NCI-H2081 (cell line): ENCODE measurements at places on chromosomes 3 and 15.

DNA sequence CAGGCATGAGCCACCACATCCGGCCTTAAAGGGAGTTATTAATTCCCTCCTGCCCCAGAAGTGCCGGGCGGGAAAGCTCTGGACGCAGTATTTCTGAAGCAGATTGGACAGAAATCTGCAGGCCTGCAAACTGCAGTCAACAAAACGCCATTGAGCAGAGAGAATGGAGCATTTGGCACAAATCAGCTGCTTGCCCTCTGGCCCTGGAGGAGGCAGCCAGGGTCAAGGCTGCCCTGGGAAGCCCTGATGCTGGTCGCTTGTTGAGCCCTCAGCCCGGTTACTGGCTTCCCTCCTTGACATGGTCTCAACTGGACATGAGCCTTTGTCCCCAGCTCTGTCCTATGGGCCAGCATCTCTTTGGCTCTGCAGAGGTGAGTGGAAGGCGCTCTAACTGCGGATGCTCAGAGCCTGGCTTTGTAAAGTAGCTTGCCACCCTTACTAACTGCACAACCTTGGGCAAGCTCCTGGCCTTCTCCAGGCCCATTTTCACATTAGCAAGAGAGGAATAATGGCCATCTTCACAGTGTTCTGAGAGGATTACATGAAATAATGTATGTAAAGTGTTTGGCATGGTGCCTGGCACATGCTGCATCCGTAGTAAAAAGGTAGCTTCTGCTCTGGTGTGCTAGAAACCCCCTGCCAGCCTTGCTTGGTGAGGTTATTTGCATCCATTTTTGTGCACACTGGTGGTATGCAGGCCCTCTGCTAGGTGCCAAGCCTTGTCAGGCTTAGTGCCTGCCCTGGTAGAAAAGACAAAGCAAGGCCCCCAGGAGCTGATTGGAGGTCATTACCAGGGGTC lies 4.1 kb downstream of the SEMA4B start:
- DNase-seq = no peak

DNA sequence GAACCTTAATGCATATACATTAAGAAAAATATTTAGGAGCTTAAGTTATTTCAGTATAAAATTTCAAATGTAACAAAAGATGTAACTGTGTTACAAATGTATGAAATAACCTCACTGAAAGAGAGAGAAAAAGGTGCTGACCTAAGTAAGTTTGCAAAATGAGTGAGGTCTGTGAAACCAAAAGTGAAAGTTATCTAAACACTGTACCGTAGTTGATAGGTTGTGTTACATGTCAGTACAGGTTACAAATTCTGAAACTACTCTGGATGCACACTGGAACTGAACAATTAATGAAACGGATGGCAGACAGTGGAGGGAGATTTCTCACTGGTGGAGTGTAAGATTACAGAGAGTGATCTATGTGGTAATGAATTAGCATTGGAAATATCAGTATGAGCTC lies 420.7 kb downstream of the ZNF385D start:
- no peak for DNase-seq

DNA sequence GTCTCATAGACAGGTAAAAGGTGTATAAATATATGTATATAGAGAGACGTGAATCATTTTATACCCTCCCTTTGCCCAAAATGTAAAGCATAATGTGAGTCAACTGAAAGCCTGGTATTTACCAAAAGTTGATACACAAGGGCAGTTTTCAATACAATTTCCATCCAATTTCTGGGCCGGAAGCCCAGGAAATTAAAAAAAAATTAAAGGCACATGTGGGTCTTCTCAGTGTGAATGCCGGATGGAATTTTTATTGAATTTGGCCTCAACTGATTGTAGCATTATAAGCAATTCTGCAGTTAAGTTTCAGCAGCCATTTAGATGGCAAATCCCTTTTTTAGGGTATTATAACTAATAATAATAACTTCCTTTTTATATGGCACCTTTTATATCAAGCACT lies 3.3 kb upstream of the CNTN3 start:
- no peak for DNase-seq

DNA sequence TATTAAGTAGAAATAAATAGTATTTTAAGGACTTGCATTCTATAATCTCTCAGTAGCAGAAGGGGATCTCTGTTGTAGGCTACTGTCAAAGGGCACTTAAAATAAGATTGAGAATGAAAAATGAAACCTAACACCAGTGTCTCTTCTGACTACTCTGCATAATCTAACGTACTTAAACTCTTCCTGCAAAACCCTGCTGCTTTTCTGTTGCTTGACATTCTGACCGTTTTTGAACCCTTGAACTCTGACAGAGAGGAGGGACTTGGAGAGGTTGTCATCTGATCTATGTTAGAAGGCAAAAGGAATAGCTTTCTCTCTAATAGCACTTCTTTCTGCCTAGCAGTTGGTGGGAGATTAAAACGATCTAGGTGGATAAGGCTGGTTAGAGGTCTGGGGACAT lies 204.6 kb downstream of the ZIC1 start:
- no peak for DNase-seq

GRCh38 chr3:30620402-30621360 lies 14.3 kb downstream of the TGFBR2 start:
- no peak for DNase-seq

DNA sequence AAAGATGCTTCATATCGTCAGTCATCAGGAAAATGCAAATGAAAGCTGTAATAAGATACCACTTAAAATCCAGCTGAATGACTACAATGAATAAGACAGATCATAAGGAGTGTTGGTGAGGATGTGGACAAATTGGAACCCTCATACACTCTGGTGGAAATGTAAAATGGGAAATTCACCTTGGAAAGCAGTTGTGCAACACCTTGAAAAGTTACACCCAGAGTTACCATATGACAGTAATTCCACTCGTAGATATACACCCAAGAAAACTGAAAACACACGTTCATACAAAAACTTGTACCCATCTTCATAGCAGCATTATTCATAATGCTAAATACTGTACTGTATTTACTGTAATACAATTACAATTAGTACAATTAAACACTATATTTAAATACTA lies 2.3 kb downstream of the TTC23 start:
- no peak for DNase-seq

DNA sequence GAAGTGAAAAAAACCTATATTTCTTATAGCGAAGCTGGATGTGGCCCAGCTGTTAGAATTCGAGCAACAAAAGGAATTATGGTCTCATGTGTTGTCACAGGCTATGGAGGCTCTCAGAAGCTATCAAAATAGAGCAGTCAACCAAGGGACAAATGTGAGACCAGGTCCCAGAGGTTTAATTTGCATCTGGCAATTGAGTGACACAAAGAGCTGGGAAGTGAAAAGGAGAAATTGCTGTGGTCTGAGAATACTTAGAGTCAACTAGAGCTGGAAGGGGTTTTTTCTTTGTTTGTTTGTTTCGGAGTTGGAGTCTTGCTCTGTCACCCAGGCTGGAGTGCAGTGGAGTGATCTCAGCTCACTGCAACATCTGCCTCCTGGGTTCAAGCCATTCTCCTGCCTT lies 61.3 kb upstream of the SMAD3 start:
- DNase-seq = no peak

DNA sequence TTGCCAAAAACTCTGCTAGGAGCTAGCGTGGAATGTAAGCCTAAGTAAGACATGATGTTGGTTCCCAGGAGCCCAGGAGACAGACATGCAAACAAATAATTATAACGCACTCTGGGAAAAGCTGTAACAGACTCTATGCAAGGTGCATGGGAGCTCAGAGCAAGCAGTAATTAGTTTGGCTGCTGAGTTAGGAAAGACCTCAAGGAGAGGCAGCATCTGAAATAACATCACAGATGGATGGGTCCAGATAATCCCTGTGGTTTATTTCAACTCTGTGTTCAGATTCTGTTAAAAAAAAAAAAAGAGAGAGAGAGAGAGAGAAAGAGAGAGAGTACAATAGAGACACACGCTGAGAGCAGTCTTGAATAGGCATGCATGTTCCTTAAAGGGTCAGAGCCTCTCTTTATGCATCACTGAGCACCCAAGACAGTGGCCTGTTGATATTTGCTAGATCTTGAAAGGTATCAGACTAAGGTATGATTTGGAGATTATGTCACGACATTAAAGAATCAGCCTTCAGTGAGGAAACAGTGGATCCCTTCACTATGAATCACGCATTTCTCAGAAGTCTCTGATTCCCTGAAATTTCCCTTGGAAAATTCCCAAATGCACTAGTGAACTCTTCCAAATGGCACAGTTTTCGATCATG lies 124.4 kb upstream of the LIPC start:
- DNase-seq = peak; percentile 31
